Stimulated activated CD8-positive, alpha-beta memory T cell treated with anti-CD3 and anti-CD28 coated beads, Interleukin-7, amount 100 ng/mL, for 4 hours (primary cell): ENCODE measurements at places on chromosomes 4 and X.

- no peak for DNase-seq
These were observed 2.8 kb upstream of the AMTN start for GRCh38 chr4:70515367-70516250.

GRCh38 chr4:10240691-10241090 lies 124.1 kb upstream of the WDR1 start:
- no peak for DNase-seq

GRCh38 chr4:1602655-1603412 lies 81.3 kb downstream of the FAM53A start:
- no peak for DNase-seq

GRCh38 chr4:152676052-152676854 lies 3.5 kb downstream of the TMEM154 start:
- no peak for DNase-seq

- DNase-seq: no peak
These were observed 9.6 kb upstream of the INTU start for GRCh38 chr4:127622921-127623796.

GRCh38 chrX:103554687-103555424 lies 30.5 kb upstream of the TCEAL4 start:
- DNase-seq: peak; percentile 20

- DNase-seq: no peak
These were observed 59.3 kb downstream of the ABCG2 start for GRCh38 chr4:88098993-88099752.

GRCh38 chr4:170423137-170423536 lies 333.4 kb upstream of the AADAT start:
- DNase-seq: no peak

GRCh38 chrX:39760930-39761329 lies 336.8 kb downstream of the BCOR start:
- DNase-seq: no peak

DNA sequence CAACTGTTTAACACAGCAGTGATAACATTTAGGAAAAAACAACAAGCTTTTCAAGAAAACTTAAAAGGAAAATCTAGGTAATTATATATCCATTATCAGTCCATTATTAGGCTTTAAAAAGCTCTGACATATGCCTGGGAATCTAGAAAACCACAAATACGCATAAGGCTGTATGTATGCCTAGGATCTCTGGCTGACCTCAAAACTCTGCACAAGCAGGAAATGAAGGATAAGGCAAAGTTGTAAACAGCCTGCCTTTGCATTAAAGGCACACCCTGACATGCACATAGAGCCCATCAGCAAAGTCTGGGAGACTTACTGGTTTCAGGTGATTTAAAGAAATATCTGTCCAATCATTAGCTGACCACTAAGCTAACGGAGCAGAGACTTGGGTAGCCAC lies 14.0 kb downstream of the TIMP1 start:
- no peak for DNase-seq

DNA sequence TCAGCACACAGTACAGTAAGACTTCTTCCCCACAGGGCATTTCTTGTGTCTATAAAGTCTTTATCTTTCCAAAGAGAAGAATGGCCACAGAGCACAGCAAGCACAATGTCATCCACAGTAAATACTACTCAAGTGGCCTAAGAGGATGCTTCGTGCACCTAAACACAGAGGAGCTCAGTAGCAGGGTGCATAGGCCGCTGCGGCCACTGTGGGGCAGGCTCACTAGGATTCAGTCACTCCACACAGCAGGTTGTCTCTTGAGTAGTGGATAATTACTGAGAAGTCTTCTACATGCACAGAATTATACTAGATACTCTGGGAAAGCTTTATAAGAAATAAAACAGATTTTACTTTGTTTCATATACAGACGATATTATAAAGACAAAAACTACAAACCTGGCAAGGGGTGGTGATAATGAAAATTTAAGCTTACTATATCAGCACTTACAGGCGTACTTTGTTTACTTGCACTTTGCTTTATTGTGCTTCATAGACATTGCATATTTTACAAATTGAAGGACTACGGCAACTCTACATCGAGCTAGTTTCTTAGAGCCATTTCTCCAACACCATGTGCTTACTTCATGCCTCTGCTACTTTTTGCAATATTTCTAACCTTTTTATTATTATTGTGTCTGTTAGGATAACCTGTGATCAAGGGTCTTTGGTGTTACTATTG lies 78.5 kb downstream of the PRDM5 start:
- no peak for DNase-seq

DNA sequence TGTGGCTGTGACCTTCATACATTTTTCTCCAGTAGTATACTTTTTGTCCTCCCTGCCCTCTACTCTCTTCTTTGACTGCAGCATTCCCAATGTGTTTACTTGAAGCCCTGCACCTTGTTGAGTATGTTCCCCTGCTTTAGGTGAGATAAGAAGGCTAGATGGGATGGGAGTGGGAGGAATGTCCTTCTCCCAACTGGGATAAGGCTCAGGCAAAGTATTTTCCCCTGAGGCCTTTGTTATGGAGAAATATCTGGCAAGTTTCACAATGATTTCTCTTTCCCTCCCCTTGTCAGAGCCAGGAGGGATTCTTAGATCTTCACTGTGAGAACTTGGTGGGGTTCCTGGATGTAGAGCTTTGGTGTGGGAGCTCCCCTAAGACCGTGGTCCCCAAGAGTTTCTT lies 131.8 kb downstream of the CLCN5 start:
- DNase-seq: no peak

DNA sequence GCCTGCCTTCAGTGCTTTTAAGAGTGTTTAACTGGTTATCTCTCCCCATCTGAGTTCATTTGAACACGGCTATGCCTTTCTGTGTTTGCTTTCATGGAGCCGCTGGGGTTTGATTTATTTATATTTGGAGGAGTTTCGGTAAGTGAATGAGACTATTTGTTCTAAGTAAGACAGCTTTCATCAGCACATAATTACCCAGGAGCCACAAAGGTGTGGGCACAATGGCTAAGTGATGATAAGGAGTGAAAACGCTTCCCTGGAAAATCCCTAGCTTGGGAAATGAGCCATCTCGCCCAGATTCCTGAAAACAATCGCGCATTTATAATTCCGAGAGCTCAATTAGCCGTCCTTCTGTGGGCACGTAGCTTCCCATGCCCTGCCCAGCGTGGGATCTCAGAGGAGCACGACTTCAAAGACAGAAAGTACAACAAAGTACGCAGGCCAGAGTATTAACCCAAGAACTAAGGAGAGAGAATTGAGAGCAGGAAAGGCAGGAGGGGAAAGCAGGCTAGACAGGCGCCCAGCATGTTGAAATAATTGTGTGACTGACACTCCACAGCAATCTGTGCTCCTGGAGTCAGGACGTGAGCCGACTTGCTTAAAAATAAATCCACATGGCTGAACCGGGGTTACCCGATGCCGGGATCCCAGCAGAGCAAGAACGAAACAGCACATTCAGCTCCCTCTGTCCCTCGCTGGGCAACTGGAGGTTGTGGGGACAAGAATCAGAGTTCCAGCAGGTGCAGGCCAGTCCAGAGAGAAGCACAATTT lies 99.0 kb downstream of the DHRSX start:
- DNase-seq: no peak

DNA sequence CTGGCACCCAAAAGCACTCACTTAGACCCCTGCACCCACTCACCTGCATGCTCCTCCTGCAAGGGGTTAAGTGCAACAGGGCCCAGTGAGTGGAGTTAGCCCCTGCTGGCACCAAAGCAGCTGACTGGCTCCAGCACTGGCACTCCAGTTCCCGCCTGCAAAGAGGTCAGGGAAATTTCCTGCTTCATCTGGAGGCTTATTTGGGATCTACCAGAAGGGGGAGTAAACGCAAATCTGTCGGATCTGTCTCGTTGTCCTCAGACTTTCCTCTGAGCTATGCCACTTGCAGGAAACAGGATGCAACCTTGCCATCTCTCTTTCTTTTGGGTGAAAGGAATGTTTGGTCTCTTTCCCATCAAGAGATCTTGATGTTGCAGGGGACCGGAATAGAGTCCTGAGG lies 435.6 kb downstream of the PCDH10 start:
- no peak for DNase-seq

DNA sequence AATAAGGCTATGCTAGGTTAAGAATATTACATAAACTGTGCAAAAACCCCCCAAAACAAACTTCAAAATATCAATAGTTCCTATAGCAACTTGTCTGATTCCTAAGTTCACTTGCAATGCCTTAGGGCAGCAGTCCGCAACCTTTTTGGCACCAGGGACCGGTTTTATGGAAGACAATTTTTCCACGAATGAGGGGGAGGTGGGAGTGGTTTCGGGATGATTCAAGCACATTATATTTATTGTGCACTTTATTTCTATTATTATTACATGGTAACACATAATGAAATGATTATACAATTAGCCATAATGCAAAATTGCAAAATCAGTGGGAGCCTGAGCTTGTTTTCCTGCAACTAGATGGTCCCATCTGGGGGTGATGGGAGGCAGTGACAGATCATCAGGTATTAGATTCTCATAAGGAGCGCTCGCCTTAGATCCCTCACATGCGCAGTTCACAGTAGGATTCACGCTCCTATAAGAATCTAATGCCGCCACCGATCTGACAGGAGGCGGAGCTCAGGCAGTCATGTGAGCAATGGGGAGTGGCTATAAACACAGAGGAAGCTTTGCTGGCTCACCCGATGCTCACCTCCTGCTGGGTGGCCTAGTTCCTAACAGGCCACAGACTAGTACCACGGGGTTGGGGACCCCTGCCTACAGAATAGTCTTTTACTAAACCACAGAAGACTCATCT lies 39.7 kb downstream of the ACOX3 start:
- DNase-seq: no peak

DNA sequence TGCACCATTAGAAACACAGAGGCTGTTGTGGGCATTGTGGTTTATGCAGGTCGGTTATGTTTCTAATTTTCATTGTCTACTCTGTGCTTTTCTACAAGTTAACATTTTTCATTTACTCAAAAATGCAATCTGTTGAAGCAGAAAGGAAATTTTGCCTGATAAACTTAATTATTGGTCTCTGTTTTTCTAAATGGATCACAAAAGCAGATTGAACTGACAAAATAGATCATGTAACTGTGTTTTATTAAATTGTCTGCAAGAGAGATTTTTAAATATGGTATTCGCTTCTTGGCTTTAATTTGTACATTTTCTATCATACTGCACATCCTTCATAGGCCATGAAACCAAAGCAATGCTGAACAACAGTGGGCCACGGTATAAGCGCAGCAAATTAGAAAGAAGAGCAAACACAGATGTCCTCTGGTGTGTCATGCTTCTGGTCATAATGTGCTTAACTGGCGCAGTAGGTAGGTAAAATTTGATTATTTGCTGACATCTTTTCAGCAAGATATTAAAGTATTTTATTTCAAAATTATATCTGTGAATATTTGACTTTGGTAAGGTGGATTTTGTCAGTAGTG lies 50.6 kb downstream of the ATP10D start:
- DNase-seq: no peak

DNA sequence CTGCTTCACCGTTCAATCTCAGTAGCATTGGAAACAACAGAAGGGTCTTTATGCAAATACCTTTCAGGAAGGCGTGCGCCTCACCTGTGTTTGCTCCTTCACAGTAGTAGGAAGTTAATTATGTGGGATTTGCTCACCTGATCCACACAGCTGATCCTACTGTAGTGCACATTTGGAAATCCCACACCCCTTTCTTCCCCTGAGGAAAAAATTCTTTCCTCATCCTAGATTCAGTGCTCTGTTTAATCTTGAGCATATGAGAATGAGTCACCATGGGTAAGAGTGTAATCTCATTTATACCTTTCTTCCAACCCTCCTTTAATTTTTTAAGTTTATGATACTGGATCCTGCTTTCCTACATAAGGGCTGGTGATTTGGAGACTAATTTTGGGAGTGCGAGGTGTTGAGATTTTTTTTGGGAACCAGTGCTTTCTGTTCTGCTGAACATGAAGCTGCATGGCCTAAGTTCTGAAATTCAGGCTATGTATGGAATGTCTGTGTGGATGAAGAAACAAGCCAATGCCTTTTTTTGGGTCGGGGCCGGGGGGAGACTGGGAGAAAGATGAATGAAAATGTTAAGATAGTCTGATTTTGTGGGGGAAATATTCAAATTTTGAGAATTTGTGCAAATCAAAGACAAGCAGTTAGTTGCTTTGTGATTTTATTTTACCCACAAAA lies 19.0 kb downstream of the GAB1 start:
- no peak for DNase-seq

DNA sequence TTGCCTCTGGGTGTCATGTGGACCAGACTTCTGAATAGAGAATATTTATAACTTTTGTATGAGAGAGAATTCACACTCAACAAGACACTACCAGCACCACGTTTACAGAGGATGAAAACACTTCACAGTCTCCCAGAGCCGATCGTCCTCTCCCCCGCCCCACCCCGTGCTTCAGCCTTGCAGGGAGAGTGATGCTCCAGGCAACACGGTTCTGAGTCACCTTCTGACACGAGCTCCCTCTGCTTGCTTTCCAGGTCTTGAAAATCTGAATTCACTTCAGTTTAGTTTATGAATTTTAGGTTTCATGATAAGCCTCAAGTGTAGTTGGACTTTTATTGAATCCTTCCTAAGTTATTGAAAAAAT lies 59.8 kb downstream of the CPLX1 start:
- DNase-seq: no peak

GRCh38 chr4:120331486-120332370 lies 265.1 kb upstream of the MAD2L1 start:
- DNase-seq: no peak

DNA sequence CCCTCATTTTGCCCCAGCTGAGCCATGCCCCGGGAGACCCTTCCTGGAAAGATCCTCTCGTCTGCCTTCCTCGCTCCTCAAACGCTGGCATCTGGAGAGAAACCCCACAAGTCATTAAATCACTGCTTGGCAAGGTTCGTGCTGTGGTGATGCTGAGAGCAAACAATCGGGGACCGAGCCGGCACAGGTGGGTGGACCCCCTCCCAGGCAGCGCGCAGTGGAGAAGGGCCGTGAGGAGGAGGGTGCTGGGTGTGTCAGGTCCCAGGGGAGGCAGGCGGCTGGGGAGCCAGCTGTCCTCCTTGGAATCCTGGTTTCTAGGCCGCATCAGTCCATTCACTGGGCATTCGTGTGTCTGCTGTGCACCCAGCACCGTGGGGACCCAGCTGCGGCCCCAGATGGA lies 64.9 kb upstream of the PSAPL1 start:
- DNase-seq: no peak

- no peak for DNase-seq
These were observed 2.6 kb upstream of the FIP1L1 start for GRCh38 chr4:53374777-53375258.

DNA sequence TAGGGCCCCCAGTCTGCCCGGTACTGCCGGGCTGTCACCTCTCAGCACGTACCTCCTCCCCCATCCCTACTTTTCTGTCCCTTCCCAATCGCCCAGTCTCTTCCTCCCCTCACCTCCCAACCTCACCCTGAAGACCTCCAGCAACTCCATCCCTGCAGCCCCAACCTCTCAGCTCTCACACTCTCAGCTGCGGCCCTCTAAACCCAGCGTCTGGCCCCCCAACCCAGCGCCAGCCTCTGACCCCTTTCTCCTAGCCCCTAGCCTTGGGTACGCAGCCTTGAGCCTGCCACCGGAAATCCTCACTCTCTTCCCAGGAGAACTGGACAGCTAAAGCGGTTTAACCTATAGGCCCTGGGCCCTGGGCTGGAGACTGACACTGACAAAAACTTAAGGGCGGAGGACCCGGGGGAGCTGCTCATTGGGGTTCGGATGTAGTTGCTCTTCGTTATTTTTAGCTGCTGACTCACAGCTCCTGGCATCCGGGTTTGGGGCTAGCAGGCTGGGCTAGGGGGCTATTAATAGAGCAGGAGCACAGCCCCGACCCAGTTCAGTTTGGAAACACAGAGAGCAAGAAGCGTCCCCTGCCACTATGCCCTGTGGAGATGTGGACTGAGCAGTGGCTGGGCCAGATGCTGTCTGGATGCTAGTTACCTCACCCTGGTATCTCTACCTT lies 9.6 kb upstream of the DLG3 start:
- DNase-seq: peak; percentile 16

GRCh38 chr4:157776930-157777528 lies 395.8 kb downstream of the GASK1B start:
- DNase-seq: no peak
